ENCODE measurements at places on chromosomes 5 and 9. TPM values are rescaled to one million over a fixed set of nuclear protein-coding genes. Genes with fewer than 3 reads are reported as not detected.

DNA sequence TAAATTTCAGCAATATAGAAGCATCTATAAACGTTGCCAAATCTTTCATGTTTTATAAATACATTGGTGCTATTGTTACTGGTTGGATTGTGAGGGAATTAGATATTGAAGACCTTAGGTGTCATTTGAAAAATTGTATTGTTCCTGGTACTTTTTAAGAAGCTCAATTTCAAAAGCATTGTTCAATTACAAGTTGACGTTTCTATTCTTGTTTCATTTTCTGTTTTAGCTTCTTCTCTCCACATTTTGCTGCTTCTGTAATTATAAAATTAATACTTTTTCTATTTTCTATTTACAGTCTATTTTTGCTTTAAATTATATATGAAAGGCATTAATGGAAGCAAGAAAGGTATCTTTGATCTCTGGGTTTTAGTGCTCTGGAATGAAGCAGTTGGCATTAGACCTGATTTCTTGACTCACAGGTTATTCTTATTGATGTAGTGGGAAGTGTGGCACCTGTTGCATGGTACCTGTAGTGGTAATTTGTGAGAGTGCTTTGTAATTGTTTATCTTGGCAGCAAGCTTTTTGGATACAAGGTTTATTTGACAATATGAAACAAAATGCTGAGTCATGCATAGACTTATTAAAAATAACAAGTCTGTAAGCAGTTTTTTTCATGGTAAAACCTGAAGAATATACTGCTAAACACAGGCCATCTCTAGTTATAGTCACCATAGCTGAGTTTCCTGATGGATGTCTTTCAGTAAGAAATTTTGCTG is 13.2 kb downstream of the MACIR start:
- H3K4me3 ChIP-seq, result no peak overlapping the region
- no peaks in the 10 kb centered on the region for H3K27me3 ChIP-seq
- H3K4me1 ChIP-seq, result peaks cover 8% of the 10 kb centered on the region
- no peak overlapping the region for H3K27ac ChIP-seq
- peaks cover 8% of the 10 kb centered on the region for H3K36me3 ChIP-seq
- peak; percentile 31 for DNase-seq

DNA sequence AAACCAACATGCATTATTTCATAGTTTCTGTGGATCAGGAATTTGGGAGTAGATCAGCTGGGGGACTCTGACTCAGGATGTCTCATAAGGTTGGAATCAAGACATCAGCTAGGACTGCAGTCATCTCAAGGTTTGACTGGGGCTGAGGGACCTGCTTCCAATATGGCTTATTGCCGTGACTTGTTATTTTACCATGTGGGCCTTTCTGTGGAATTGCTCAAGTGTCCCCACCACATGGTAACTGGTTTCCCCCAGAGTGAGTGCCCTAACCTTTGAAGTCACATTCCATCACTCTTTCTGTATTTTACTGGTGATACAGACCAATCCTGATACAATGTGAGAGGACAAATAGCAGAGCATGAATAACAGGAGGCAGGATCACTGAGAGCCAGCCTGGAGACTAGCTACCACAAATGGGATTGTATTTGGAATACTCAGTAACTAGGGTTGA is 70.2 kb upstream of the ELL2 start:
- no peak overlapping the region for H3K4me3 ChIP-seq
- no peak for DNase-seq
- H3K4me1 ChIP-seq, result no peaks in the 10 kb centered on the region
- no peaks in the 10 kb centered on the region for H3K36me3 ChIP-seq
- H3K27me3 ChIP-seq, result no peaks in the 10 kb centered on the region

DNA sequence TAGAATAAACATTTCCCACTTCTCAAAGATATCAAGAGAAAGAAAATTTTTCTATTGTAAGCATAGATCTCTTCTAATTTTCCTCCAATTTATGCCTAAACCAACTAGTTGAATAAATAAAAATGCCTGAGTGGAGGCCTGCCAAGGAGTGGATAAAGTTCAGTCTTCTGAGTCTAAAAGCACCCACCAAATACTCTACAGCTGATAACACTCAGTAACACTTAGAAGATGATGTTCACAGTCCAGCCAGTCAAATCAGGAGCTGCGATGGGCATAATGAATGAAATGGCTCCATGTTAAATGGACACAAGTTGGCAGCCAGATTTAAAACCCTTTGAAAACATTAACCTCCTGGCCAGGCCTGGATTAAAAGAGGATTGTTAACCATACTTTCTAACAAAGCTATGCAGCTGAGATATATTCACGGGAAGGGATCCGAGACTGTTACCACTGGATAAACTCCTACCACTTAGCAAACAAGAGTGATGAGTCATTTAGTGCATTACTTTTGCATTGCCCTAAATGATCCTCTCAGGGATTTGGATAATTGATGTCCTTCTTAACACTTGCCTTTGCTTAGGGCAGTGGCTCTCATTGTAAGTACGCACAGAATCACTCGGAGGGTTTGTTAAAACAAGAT is 63.7 kb upstream of the CCDC112 start:
- no peaks in the 10 kb centered on the region for H3K27me3 ChIP-seq
- no peak for DNase-seq
- no peak overlapping the region for H3K27ac ChIP-seq
- H3K4me1 ChIP-seq, result no peaks in the 10 kb centered on the region
- H3K36me3 ChIP-seq, result no peaks in the 10 kb centered on the region

DNA sequence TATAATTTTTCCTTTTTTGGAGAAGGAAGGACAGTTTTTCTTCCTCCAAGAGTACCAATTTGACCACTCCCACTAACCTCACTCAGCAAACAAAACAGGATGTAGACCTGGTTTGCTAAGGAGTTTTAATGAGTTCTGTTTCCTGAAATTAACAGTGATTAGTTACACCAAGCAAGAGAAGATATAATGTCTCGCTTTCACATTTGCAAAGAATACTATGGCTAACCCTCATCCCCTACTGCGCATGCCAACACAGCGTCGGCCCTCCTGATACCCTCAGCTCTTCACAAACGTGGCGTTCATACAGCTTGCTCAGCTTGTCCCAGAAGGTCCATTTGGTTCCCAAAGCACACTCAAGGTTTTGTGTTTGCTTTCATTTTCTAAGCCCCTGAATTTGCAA is 41.9 kb upstream of the IPPK start:
- H3K27ac ChIP-seq, result no peak overlapping the region
- H3K4me1 ChIP-seq, result no peaks in the 10 kb centered on the region

DDX46 gene
- polyA plus RNA-seq, result 21.2 TPM

Measured in small intestine (tissue), 16 donors.